ENCODE measurements at places on chromosomes 5 and 9.

DNA sequence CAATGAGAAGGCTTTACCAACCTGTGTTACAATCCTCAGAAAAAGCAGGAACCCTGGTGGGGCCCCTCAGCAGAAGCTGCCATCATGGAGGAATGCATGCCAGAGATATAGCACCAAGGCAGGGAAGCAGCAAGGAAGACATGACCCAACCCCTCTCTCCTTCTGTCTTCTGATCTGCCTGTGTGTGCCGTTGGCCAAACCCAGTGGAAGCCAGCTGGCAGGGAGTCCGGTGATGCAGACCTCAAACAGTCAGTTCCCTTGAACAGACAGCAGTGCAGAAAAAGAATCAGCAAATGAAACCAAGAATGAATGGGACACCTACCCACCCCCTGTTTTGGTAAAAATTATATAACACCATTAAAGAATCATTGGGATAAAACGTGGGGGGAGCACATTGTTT is 234.2 kb downstream of the ZNF608 start:
- no peak for DNase-seq

DNA sequence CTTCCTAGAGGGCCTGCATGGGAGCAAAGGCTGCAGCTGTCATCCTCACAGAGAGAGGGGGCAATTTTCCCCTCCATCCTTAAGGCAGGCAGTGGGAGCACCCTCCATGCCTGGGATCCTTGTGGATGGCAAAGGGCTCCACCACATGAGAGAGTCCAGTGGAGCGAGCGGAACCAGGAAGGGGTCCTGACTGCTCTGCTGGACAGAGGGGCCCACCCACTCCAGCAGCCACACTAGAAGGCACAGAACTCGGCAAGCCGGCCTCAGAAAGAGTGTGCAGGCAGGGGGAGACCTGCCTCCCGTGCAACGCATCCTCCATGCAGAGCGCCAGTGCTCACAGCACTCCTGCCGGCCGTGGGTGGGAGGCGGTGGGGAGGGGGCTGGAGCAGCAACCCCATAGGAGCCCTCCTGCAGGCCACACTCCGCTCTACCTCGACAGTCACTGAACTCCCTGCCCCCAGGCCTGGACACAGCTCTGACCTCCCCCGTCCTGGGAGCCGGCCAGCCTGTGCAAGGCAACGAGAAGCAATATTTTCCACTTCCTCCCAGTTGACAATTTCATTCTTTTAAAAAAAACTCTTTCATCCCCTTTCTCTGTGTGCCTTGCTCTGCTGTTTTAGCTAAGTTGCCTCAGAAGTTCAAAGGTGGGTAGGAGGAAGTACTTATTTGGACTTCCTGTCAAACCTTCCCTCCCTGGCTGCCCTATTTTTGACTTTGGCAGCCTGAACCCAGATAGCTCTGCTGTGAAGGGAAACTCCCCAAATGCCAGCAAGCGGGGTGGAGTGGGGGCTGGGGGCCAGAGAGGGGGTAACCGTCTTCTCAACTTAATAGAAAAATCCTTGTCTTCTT is 5.3 kb upstream of the LCP2 start:
- peak; percentile 73 for DNase-seq

- no peak for DNase-seq
Observed at GRCh38 chr5:131810510-131811249, 13.9 kb upstream of the FNIP1 start.

GRCh38 chr5:179795863-179796833 is 2.4 kb downstream of the LTC4S start:
- DNase-seq: peak; percentile 57

GRCh38 chr9:133135146-133135745 is 14.2 kb upstream of the RALGDS start:
- DNase-seq: no peak
